ENCODE measurements at places on chromosomes 6 and 20. TPM values are rescaled to one million over a fixed set of nuclear protein-coding genes. Genes with fewer than 3 reads are reported as not detected.
A peak's percentile ranks its signal among the peaks of the same experiment; 100 is the strongest.

The KCNK16 gene
- not detected for total RNA-seq

The NMBR gene
- not detected for total RNA-seq

The IMPG1 gene
- total RNA-seq, result not detected

The RSPO3 gene
- total RNA-seq, result not detected

The EMILIN3 gene
- total RNA-seq, result not detected

The PTGIS gene
- total RNA-seq, result 1.6 TPM

DNA sequence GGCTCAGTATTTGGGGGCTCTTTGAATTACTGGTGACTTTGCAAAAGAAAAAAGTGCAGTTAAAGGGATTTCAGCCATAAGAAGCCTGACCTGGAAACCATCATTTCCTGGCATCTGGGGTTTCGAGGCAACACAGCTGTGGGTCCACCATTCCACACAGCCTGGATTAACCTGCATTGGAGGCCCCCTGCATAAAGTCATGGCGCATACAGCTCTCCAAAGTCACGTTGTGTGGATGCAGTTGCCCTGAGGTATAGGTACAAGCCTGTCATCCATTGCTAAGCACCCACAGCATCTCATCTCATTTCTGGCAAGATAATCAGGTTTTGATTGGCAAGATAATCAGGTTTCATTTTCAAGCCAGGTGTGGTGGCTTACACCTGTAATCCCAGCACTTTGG is 54.5 kb upstream of the TAGAP start:
- H3K27me3 ChIP-seq, result no peaks in the 10 kb centered on the region
- peaks cover 9% of the 10 kb centered on the region for H3K36me3 ChIP-seq
- peak overlapping the region; percentile 69 for H3K4me3 ChIP-seq
- peaks cover 92% of the 10 kb centered on the region for H3K4me1 ChIP-seq

DNA sequence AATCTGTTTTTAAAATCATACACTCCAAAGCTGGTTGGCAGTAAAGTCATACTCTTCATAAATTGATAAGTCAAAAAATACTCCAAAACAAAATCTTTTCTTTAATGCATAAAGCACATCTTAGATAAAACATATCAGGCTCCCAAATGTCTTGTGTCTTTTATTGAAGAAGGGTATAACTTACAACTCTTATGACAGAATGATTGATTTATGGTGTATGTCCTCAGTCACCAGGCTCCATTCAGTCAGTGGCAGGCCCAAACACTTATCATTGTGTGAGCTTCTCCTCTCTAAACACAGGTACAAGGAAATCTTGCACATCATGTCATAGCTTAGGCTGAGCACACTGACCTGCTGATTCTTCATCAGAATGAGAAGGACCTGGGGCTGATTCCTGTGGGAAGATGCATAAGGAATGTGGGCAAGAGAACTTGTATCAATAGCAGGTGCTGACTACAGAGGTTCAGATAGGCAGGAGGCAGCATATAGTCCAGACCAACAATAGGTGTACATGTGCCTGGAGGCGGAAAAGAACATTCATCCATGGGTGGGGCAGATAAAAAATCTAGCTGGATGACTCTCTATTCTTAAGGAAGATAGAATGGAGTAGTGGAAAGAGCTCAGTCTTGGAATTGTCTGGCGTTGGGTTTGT is 1.9 kb downstream of the CALHM5 start:
- H3K27me3 ChIP-seq, result peaks cover 2% of the 10 kb centered on the region
- H3K4me1 ChIP-seq, result no peaks in the 10 kb centered on the region
- H3K27ac ChIP-seq, result no peak overlapping the region
- no peaks in the 10 kb centered on the region for H3K36me3 ChIP-seq
- DNase-seq, result no peak

- no peaks in the 10 kb centered on the region for H3K27me3 ChIP-seq
Measured at GRCh38 chr6:30013291-30013922, 47.7 kb upstream of the POLR1H start.

DNA sequence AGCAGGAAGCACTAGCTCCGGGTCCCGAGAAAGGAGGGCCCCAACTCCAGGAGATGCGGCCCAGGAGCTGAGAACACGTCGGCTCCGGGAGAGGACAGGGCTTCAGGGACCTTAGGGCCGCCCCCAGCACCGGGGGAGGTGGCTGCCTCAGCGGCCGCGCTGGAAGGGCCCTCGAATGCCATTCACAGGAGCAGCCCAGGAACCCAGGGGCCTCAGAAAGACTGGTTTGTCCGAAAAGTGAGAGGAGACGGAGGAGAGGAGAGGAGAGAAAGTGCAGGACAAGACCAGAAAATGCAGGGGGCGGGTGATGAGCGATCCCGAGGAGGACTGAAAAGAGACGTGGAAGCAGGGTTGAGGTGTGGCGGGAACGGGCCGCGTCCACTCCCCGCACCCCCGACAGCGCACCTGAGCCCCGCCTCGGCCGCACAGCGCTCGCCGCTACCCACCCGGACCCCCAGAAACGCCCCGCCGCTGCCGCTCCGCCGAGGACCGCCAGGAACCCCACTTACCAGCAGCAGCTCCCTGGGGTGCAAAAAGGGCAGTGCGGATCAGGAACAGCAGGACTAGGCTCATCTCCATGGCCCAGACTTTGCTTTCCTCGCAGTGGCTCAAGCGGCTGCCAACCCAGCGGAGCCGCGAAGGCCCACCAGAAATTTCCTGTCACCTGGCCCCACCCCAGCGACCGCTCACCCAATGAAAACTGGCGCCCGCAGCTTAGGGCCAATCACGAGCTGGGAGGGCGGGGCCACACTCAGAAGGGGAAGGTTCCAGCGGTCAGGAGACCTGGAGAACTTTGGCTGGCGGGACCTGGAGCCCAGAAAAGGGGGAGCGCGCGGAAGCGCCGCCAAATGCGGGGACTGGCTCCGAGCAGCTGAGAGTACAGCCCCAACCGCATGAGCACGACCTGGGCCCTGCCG is 25.4 kb downstream of the HLA-F start:
- peak overlapping the region; percentile 87 for H3K4me3 ChIP-seq
- no peaks in the 10 kb centered on the region for H3K27me3 ChIP-seq
- peak overlapping the region; percentile 79 for H3K27ac ChIP-seq
- H3K4me1 ChIP-seq, result peaks cover 37% of the 10 kb centered on the region
- H3K36me3 ChIP-seq, result no peaks in the 10 kb centered on the region

- H3K27ac ChIP-seq, result no peak overlapping the region
- peaks cover 11% of the 10 kb centered on the region for H3K4me1 ChIP-seq
- H3K27me3 ChIP-seq, result peaks cover 45% of the 10 kb centered on the region
Measured at GRCh38 chr6:33116841-33117711, 41.3 kb downstream of the HLA-DPB1 start.

GRCh38 chr20:11766961-11767360 is 150.7 kb upstream of the BTBD3 start:
- H3K36me3 ChIP-seq, result no peaks in the 10 kb centered on the region
- H3K27ac ChIP-seq, result no peak overlapping the region
- no peak for DNase-seq
- no peaks in the 10 kb centered on the region for H3K4me1 ChIP-seq
- H3K4me3 ChIP-seq, result no peak overlapping the region

GRCh38 chr6:170038708-170039107 is 252.2 kb downstream of the DLL1 start:
- H3K4me3 ChIP-seq, result no peak overlapping the region
- no peak for DNase-seq
- H3K36me3 ChIP-seq, result no peaks in the 10 kb centered on the region
- no peaks in the 10 kb centered on the region for H3K4me1 ChIP-seq
- H3K27me3 ChIP-seq, result no peaks in the 10 kb centered on the region

- H3K36me3 ChIP-seq, result no peaks in the 10 kb centered on the region
- no peak for DNase-seq
- no peak overlapping the region for H3K27ac ChIP-seq
- H3K4me3 ChIP-seq, result no peak overlapping the region
Measured at GRCh38 chr6:163773646-163774045, 359.1 kb downstream of the QKI start.
